ENCODE measurements at places on chromosomes 1 and 21.

GRCh38 chr1:27603681-27604578 lies at the start of gene AHDC1:
TSS of gene AHDC1 (minus strand) at chr1:27604144. CDS start at chr1:27552115, 52,029 bp downstream.
- peak; percentile 95 for DNase-seq

- DNase-seq: no peak
Measured at GRCh38 chr1:21550866-21551475, 41.7 kb downstream of the ALPL start.

GRCh38 chr1:167221126-167221737 lies 546 bp downstream of the POU2F1 start:
- no peak for DNase-seq

DNA sequence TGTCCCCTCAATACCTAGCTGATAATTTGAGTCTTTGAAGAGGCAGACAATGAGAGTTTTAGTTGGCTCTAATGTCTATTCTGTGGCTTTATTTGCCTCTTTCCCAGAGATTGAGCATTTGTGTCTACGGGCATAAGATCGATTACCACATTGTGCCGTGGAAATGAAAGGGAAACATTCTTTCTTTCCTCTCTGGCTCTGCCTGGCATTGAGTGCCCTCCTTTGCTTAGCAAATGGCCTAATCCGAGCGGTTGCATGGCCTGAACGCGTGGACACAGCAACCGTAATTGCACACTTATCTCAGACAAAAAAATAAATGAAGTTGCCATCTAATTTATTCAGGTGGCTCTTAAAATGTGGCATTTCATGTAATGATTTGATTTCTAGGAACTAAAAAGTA lies 247.9 kb downstream of the ADGRL2 start:
- no peak for DNase-seq

GRCh38 chr1:41742219-41742618 lies 176.5 kb downstream of the HIVEP3 start:
- peak; percentile 82 for DNase-seq

DNA sequence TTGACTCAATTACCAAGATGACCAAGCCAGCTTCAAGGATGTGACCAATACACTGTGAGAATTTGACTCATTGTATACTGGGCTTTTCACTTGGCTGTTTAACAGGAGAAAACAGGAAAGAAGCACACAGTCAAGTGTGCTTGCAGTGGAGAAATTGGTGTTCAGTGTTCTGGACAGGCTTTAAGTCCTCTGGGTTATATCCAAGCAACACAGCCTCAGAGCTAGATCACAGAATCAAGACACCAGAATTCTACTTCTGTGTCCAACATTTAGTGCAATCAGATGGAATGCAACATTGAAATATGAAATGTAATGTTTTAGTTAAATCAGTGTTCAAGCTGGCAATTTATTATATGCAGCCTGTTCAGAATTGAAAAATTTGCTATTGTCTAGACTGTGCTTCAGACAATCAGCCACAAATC lies 694.4 kb downstream of the LTN1 start:
- peak; percentile 13 for DNase-seq

GRCh38 chr1:77476475-77476874 lies 194.7 kb downstream of the AK5 start:
- no peak for DNase-seq

DNA sequence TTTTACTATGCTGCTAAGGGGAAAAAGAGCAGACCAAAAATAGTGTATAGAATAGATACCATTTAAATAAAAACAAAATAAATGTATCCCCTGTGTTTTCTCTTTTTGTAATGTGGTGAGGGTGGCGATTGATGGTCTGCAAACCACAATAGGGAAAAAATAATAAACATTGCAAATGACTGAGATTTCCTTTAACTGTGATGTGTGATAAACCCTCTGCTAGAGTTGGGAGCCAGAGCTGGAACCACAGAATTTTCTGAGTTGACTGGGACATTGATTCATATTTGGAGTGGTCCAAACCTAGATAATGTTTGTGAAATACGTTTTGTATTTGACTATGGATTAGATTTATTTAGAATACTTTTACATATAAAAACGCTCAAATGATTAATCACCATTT lies 70.6 kb upstream of the PTGFR start:
- peak; percentile 13 for DNase-seq

DNA sequence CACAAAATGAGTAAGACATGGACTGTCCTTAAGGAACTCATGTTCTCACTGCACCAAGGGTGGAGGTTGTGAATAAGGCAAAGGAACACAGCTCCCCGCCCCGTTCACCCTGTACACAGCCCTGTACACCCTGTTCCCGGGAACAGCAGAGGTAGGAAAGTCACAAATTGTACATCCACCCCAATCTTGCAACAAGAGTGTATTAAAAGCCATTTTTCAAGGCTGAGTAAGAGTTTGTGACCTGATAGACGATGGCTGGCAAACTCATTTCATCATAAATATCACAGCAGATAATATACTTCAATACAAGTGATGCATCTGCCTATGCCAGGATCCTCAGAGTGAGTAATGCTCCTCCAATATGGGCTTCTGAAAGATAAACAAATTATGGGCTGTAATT lies 52.5 kb upstream of the CAMK1G start:
- no peak for DNase-seq

DNA sequence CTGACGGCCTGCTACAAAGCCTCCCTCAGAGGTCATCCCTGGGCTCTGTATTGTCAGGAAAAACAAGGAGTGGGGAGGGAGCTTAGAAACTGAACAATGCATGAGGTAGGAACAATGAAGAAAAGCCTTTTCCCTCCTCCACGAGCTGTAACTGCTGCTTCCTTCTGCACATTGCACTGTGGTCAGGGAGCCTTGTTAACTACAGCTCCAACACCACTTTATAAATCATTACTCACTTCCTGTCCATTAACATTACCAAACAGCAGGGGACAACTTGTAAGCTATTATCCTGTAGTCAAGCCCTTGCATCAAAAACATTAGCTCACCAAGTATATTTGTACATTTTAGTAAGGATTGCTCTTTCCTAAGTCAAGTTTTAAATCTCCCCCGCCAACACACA lies 336.0 kb upstream of the NR5A2 start:
- DNase-seq: peak; percentile 86

DNA sequence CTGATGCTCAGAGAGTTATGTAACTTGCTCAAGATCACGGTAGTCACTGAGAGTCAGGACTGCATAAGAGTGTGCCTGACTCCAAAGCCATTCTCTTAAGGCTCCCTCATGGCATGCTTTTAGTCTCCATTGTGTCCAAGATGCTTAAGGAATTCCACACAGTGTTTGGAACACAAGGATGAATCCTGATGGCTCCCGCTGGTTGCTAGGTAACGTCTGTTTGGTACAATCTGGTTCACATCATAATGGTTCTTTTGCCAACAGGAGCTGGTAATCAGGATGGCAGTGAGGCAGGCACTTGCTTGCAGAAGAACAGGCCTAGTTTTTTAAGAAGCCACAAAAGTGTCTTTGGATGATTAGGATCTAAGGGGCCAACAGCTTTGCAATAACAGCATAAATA lies 436.5 kb upstream of the DAB1 start:
- no peak for DNase-seq

DNA sequence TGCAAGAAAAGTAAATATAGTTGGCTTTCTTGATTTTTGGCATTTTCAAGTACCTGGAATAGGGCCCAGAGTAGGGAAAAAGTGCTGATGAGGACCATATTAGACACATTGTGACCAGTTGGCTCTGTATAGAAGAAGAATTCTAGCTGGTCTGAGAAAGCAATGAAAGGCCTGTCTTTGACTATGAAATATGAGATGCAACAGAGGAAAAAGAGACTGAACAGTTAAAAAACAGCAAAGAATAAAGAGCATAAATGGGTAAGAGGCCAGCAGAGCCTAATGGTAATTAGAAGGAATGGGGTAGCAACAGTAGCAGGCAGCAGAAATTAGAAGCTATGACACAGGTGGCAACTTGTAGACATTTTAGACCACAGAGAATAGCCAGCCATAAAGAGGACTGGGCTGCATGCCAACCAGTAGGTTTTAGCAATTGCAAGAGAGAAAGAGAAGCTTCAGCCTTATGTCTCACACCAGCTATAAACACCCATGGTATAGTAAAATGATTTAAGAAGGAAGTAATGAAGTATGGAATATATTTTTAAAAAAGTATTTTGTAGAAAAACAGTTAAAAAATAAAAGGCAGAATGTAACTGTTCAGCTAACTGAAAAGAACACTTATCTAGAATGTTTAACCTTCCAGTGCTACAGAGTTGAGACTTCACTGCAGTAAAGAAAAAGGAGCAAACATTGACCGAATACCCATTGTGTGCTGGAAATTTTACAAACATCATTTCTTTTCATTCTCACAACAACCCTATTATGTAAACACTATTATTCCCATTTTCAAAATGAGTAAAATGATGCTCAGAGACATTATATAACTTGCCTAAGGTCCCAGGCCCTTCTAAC lies 114.1 kb downstream of the LHX4 start:
- peak; percentile 59 for DNase-seq

DNA sequence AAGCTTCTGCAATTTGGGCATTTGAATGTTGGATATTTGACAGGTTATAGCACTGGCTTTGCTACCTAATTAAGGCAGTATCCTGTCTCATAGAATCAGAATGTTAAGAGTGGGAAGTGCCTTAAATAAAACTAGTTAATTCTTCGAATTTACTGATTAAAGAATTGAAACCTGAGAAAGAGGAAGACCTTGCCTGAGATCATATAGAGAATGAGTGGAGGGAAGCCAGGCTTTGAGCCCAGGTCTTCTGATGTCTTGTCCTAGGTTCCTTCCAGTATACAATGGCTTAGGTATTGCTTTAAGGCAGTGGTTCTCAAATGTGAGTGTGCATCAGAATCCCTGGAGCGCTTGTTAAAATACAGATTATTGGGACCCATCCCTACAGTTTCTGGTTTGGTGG lies 20.9 kb upstream of the SH3BGRL3 start:
- no peak for DNase-seq

Measured in choroid plexus epithelial cell (primary cell).